ENCODE measurements at places on chromosomes 1 and 21. TPM values are rescaled to one million over a fixed set of nuclear protein-coding genes. Genes with fewer than 3 reads are reported as not detected.

DNA sequence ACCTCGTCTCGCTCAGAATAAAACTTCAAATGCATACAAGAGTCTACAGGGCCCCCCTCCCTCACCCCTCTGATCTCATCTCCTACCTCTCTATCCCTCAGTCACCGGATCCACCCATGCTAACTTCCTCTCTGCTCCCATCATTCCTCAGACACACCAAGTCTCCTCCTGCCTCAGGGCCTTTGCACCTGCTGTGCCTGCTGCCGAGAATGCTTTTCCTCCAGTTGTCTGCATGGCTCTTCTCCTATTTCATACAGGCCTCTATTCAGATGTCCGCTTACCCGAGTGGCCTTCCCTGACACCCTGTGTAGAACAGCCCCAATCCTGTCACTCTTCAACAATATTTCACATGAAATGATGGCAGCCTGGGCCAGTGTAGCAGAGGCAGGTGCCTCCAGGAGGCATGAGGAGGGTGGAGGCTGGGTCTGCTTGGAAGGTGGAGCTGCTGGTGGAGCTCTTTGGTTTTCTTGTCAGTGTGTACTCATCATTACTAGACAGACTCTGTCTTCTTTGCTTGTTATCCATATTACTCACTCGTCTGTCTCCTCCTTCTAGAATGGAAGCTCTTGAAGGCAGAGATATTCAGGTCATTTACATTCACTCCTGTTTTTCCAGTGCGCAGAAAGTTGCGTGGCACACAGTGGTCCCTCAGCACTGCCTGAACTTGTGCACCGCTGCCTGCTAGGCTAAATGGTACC is 4.2 kb downstream of the SH2D2A start:
- DNase-seq = no peak

DNA sequence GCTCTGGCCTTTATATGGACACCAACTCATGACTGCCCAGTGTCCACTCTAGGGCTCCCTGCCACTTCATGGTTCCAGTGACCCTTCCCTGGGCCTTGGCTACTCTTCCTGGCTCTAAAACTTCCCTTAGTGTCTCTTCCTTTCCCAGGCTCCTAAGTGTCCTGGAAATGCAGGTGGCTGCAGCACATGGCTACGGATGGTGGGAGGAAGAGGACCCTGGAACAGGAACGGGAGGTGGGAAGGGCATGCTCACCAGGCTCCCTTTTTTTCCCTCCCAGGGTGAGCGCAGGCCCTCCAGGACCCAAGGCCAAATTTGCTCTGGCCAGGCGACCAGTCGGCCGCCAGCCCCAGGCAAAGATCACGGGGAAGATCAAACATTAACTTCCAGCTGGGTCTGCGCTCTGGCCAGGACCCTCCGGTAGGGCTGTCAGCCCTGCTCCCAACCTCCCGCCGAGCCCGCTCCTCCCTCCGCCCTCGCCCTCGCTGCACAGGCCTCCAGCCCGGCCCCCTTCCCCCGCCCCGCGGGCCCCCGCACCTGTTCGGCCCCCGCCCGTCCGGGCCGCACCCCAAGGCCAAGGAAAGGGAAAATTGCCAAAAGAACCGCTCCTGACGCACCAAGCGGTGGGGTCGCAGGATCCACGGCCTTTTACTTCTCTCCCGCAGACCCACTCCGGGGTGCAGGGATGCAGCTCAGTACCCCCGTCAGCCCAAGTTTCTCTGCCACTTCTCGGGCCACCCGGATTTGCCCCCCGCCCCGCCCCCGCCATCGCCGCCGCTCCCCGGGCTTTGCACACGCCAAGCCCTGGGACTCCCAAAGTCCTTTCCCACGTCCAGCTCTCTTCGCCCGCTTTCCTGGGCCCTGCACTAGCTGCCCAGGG is 894 bp downstream of the TCEA3 start:
- peak; percentile 25 for DNase-seq

DYNLT4 gene
- not detected for total RNA-seq

- no peak for DNase-seq
Observed at GRCh38 chr1:119336848-119337247, 31.7 kb upstream of the HAO2 start.

DNA sequence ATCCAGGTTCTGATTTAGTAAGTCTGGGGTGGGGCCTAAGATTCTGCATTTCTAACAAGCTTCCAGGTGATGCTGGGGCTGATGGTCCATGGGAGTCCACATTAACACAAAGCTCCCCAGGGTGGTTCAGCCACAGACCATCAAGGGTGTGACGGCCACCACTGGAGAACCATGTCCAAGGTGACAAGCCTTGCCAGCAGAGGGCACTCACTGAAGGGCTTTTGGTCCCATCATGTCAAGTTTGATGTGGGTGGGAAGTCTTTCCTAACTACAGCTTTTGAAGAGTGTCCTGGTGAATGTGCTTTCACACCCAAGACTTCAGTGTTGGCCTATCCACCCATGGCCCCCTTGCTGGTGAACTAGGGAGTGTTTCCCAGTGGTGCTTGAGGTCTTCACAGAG is 67.1 kb downstream of the UBE2T start:
- no peak for DNase-seq

TSPAN2 gene
- total RNA-seq = 28.6 TPM

- no peak for DNase-seq
Observed at GRCh38 chr1:114764689-114765088, 6.9 kb upstream of the CSDE1 start.

DNA sequence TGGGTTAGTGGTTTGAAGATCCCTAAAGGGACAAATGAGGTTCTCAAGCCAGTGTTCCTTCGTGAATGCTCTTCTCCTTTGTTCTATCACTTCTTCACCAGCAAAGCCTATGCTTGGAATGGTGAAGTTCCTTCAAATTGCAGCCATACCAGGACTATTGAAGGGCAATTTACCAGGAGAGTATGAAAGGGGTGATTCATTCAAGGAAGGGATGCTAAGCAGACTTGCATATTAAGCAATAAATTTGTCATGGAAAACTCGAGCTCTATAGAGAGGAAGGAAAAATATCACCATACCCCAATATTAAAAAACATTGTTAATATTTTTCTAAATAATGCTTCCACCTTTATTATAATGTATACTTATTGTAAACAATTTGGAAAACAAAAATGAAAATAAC is 9.3 kb upstream of the TSNAX start:
- DNase-seq = no peak

DNA sequence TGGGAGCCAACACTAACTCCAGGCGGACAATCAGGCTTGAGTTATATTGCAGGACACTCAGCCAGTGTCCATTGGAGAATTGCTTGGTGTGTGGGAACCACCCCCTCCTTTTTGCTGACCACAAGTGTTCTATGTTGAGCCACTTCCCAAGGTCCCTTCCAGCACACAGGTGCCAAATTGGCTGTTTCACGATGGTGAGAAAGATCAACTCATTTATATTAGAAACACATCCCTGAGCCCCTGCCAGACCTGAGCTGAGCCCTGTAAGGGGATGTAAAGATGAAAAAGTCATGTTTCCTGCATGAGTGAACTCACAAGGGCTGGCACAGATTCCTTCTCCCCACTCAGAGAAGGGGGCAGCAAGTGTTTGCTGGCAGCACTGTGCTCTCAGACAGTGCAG is 96.5 kb downstream of the KCNN3 start:
- DNase-seq = no peak

PDZK1IP1 gene
- total RNA-seq = not detected

DNA sequence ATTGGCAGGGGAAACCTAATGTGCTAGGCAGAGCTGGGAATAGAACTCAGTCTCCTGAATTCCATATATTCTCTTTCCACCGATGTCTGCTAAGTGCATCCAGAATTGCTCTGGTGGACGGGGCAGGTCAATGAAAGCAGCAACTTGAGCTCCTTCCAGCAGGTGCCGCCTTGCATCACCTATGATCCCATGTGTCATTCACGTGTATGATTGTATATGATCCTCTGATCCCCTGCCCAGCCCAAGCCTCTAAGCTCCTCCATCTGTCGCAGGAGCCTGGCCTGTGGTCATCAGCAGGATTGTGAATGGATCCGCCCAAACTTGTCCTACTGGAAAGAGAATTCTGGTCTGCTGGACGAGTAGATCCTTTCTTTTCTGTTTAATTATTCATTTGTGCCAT is 13.1 kb downstream of the ACTA1 start:
- no peak for DNase-seq

DNA sequence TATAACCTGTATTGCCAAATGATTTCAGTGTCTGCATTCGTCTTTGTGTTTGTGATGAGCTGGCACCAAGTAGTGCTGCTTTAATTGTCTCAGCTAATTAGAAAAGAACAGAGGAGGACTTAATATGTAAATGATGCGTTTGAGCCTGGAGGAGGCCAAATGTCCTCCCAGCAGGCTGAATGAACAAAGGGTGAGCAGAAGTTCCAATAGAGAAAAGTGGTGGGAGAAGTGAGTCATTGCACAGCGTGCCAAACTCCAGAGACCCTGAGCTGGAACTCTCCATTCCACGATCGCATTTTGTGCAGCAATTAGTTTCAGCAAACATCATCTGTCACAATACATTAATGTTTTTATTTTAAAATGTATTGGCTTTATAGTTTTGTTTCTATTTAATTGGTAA is 17.9 kb downstream of the ETV3L start:
- no peak for DNase-seq

ADORA1 gene
- total RNA-seq = not detected

- no peak for DNase-seq
Observed at GRCh38 chr1:112444269-112444668, 48.3 kb downstream of the CTTNBP2NL start.

GRCh38 chr1:43065191-43065590 is 106.5 kb upstream of the SLC2A1 start:
- no peak for DNase-seq

- DNase-seq = no peak
Observed at GRCh38 chr1:202349206-202349928, 868 bp downstream of the PPP1R12B start.

NKAIN1 gene
- total RNA-seq = not detected

AGPAT3 gene
- 45.7 TPM for total RNA-seq

GRCh38 chr21:38289705-38290485 is 33.1 kb downstream of the KCNJ15 start:
- DNase-seq = no peak

RGS1 gene
- total RNA-seq = 343 TPM

DNA sequence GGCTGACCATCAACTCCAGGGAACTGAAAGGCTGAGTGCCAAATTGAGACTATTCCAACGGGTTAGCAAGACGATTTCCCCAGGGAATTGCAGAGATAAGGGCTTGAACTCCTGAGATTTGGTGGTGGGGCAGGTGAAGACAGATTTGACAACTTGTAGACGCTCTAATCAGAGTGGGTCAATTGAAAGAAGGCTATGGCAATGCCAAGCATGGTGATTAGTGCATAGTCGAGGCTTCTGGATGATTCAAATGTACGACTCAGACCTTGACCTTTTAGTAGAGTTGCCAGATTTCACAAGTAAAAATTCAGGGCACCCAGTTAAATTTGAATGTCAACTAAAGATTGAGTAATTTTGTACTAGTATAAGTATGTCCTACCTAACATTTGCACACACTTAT is 302.1 kb upstream of the SPAG17 start:
- DNase-seq = no peak

DNA sequence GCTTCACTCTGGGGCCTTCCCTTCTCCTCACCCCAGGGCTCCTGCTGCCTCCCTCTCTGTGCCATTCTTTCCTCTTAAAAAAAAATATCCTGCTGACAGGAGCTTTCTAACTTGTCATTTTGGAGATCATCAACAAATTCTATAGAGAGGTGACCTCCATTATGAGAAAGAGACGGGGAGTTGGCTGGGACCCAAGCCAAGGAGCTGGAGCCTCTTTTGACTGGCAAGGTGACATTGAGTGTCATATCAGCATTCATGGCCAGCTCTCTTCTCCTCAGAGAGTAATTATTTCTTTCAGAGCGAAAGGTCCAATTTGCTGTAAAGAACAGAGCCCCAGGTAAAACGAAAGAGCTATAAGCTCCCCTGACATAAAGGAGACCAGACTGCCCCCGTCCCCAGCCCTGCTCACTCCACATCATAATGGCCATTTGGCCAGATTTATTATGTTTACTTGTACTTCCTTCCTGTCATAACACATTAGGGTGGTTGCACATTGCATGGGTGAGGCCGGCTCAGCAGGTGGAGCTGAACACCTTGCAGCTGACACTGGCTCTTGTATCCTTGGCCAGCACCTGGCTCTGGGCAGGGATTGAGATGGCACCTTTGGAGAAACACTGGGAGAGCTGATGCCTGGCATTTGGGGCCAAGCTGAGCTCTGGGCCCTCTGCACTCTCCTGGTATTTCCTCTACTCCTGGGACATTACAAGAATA is 404.0 kb upstream of the VAMP3 start:
- DNase-seq = no peak

DNA sequence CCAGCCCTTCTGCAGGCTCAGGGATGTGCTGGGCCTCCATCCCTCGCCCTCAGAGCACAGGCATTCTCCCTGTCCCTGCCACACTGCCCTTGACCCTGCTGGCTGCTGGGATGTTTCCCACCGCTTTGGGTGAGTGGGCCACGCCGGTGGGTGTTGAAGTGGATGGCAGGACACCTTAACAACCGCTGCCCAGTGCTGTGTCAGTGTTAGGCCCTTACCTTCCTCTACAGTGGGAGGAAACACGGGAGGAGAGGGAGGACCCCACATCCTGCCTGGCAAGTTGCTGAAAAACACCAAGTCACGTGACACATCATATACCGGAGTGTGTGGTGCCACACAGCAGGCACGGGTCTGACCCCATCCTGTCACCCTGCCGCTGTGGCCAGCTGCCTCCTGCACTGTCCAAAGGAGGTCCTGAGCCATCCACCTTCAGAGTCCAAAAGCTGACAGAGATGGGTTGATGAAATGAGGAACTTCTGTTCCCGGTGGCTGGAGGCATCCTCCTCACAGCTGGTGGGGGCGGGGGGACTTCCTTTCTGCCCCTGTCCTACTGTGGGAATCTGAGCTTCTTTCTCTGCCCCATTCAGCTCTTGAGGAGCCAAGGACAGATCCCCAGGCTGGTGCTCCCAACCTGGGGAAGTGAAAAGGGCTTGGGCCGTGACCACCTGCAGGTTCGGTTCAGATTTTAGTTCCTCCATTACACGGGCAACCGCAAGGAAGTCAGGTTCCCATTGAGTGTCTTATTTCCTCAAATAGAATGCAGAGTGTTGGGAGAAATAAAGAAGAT is 3.2 kb upstream of the THEMIS2 start:
- DNase-seq = peak; percentile 88

DNA sequence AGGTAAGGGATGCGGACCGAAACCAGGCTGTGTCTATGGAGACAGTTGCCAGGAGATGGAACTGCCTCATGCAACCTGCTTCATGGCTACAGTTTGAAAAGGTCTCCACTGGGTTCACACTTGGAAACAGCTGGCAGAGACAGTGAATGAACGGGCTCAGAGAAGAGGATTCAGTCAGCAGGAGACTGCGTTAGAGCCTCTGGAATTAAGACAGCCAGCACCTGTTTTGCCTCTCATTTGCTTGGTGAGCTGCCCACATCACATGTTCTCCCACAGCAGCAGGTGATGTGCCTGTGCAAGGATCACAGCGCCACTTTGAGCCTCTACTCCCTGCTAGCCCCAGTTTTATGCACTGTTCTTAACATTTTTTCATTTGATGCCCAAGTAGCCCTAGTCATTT is 321.0 kb downstream of the PLPP3 start:
- no peak for DNase-seq

GRCh38 chr1:72938408-72938807 is 656.1 kb upstream of the NEGR1 start:
- DNase-seq = no peak
